ENCODE measurements at places on chromosomes 7 and 10. TPM values are rescaled to one million over a fixed set of nuclear protein-coding genes. Genes with fewer than 3 reads are reported as not detected.

PON1 gene
- total RNA-seq, result not detected

DYDC2 gene
- not detected for total RNA-seq

GPR26 gene
- total RNA-seq, result not detected

WNT16 gene
- total RNA-seq, result 0.37 TPM

ATP5MK gene
- 26.4 TPM for total RNA-seq

ITGB8 gene
- 5.4 TPM for total RNA-seq

KNDC1 gene
- 1.7 TPM for total RNA-seq

GJD4 gene
- total RNA-seq, result not detected

ATG9B gene
- 0.55 TPM for total RNA-seq

SPDYE16 gene
- not detected for total RNA-seq

SLC16A9 gene
- total RNA-seq, result 17.1 TPM

UPK3BL1 gene
- total RNA-seq, result 9.0 TPM

CCL26 gene
- not detected for total RNA-seq

PAX2 gene
- not detected for total RNA-seq

ZP3 gene
- total RNA-seq, result not detected

DNA sequence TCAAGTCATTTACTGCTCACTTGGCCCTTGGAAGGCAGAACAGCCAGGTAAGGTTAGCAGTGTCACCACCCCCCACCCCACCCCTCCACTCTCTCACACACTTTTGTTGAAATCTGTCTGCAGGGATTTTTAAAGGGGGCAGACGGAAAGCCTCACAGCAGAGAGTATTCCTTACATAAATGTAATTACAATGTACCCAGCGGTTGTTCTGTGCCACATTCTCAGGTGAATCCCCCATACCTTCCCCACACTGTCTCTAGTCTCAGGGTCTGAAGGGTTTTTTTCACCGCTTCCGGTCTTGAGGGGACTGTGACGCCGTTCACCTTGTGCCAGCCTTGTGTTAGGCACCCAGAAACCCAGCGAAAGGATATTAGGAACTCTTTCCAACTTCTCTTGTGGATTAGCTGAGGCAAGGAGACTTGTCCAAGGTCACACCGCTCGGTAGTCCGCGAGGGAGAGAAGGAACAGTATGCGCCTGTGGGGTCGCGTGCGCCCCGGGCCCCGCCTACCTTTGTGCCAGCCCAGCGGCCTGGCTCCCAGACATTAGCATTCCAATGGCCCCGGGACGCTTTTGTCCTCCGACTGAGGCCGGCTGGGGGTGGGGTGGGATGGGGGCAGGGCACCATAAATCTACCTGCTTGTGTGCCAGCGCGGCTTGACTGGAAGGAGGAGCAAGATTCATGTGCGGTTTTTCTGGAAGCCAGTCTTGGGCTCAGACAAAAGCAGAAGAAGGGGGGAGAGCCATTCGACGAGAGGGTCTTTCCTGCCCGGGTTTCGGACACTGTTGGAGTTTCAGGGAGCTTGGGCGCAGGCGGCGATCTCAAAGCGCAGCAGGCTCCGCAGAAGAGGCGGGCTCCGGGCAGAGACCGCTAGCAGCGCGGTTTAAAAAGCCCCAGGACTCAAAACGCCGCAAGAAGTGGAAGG, 4.5 kb downstream of the NEUROG3 start:
- DNase-seq, result no peak

GRCh38 chr7:9097565-9098060, 664.2 kb downstream of the NXPH1 start:
- DNase-seq, result no peak

DNA sequence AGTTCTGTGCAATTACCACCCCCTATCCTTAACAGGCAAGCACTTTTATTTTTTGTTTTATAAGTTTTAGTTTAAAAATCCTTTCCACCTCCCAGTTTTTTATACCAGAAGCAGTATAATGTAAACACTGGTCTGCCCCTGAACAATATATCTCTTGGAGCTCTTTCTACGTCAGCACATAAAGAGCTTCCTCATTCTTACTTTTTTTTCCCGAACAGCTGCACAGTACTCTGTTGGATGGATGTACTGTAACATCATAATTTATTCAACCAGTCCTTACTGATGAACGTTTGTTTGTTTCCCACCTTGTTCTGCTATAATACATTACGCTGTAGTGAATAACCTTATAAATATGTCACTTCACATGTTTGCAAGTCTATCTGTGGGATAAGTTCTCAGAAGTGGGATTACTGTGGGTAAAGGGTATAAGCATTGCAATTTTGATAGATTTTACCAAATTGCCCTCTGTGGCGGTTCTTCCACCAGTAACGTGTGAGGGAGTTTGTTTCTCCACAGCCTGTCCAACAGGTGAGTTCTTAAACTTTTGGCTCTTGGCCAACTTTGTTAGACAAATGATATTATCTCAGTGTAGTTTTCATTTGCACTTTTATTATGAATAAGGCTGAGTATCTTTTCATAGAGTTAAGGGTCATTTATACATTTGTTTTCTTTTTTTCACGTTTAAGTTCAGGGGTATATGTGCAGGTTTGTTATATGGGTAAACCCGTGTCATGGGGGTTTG, 32.8 kb downstream of the ADRA2A start:
- DNase-seq, result peak; percentile 35

- no peak for DNase-seq
Observed at GRCh38 chr7:98297626-98298286, 16.3 kb downstream of the BRI3 start.

- no peak for DNase-seq
Observed at GRCh38 chr7:37497576-37497975, 48.9 kb upstream of the ELMO1 start.

GRCh38 chr10:110502072-110502845, 4.6 kb downstream of the DUSP5 start:
- no peak for DNase-seq

GRCh38 chr10:43254881-43255633, 11.8 kb downstream of the RASGEF1A start:
- peak; percentile 21 for DNase-seq

- peak; percentile 57 for DNase-seq
Observed at GRCh38 chr10:102620138-102620590, 24.1 kb upstream of the TRIM8 start.

- DNase-seq, result peak; percentile 40
Observed at GRCh38 chr7:131011976-131012375, 278.0 kb upstream of the KLF14 start.

DNA sequence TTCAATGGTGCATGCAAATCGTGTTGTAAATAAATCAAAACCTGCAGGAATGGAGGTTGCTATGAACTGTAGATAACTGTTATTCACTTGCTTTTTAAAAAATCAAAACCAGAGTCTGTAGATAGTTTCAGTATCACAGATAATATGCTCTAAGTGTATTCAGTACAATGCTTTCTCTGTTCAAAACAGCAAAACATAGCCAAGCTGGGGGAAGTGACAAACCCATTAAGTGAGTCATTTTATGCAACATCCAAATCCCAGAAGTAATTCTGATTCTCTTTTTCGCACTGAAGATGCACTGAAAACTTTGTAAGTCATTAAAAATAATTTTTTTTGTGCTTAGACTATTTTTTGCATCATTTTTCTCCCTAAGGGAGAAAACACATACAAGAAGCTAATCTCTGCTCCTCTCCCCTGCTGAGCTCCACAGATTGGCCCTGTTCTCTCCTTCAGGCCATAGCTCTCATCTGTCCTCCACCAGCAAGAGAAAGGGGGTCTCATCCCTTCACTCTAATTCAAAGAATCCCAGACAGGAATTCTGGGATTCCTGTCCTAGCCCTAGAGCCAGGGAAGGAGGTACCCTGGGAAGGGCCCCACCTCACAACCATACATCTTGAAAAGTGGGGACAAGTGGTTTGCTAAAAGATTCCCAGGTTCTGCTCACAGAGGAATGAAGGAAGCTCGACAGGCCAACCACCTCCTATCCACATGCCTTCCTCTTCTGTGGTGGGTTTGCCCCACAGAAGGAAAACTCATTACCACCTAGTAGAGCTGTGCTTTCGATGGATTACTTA, 4.9 kb downstream of the PRTFDC1 start:
- peak; percentile 48 for DNase-seq

GRCh38 chr10:125343118-125343925, 183.0 kb upstream of the CTBP2 start:
- DNase-seq, result peak; percentile 27

DNA sequence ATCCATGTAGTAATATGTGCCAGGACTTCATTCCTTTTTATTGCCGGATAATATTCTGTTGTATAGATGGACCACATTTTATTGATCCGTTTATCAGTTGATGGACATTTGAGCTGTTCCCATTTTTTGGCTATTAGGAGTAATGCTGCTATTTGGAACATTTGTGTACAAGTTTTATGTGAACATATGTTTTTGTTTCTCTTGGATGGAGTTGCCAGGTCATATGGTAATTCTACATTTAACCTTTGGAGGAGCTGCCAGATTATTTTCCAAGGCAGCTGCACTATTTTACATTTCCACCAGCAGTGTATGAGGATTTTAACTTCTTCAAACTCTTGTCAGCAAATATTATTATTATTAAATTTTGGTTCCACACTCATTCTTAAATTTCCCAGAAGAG, 59.2 kb downstream of the C10orf90 start:
- peak; percentile 17 for DNase-seq

DNA sequence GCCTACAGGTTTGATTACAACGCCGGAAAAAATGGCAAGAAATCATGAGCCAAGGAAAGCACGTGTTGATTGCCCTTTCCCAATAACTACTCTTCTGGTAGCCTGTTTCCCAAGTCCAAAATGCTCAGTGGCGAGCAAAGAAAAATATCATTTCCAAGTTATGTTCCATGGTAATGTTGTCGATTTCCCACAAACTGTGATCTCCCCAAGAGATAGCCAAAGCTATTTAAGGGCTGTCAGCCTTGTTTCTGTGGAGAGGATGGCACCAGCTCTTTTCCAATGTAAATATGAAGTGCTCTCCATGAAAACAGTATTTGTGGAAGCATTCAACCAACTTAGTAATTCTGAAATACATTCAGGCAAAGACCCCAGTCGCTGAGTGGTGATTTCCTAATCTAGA, 232.5 kb upstream of the AOAH start:
- no peak for DNase-seq

DNA sequence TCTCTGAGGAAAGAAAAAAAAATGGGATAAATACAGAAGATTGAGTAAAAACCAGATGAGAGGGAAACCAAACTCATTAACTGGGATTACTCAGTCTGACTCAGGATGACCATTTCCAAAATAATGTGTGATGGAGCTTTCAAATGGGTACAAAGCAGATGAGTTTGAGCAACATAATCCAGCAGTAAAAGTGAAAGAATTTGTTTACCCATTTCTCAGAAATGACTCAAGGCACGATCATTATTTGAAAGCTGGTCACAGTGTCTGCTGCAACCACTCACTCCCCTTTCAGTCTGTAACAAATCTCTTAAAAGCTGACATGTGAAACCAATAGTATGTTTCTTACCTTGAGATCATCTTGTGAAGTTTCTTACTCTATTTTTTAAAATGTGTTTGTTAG, 104.7 kb upstream of the KLF14 start:
- DNase-seq, result no peak

DNA sequence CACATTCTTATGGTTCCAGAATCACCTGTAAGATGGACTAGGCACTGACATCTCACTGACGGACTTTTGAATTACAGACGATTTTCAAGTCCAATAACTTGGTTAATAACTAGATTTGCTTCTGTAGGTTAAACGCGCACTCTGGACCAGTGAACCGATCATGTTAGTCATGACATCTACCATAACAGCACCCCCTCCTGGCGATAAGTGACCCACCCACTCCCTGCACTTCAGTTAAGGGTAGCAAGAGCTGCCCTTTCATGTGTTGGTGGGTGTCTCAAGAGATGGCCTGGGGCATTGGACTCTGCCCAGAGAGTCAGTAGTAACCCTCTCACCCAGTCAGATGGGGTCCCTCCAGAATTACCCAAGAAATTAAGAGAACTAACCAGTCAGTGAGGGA, 12.9 kb downstream of the GRM8 start:
- no peak for DNase-seq

DNA sequence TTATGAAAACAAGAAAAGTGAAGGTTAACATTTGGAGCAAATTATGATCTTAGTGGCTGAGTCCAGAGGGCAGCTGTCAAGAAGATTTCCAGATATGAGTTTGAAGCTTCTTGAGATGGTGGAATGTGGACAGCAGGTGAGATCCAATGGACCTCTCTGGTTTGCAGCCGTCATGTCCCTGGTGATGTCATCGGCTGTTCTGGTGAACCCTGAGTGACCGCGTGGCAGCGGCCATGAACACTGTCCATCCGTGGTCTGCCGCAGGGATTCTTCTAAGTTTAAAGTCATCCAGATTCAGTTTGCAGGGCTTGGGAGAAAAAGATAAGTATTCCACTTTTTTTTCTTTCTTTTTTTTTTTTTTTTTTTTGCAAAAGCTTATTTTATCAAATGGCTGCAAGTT, 15.8 kb upstream of the VIPR2 start:
- no peak for DNase-seq

All from stomach (tissue), 19 donors.